Right lobe of liver (tissue), 6 donors: ENCODE measurements at places on chromosomes 5 and 9. TPM values are rescaled to one million over a fixed set of nuclear protein-coding genes. Genes with fewer than 3 reads are reported as not detected.

DNA sequence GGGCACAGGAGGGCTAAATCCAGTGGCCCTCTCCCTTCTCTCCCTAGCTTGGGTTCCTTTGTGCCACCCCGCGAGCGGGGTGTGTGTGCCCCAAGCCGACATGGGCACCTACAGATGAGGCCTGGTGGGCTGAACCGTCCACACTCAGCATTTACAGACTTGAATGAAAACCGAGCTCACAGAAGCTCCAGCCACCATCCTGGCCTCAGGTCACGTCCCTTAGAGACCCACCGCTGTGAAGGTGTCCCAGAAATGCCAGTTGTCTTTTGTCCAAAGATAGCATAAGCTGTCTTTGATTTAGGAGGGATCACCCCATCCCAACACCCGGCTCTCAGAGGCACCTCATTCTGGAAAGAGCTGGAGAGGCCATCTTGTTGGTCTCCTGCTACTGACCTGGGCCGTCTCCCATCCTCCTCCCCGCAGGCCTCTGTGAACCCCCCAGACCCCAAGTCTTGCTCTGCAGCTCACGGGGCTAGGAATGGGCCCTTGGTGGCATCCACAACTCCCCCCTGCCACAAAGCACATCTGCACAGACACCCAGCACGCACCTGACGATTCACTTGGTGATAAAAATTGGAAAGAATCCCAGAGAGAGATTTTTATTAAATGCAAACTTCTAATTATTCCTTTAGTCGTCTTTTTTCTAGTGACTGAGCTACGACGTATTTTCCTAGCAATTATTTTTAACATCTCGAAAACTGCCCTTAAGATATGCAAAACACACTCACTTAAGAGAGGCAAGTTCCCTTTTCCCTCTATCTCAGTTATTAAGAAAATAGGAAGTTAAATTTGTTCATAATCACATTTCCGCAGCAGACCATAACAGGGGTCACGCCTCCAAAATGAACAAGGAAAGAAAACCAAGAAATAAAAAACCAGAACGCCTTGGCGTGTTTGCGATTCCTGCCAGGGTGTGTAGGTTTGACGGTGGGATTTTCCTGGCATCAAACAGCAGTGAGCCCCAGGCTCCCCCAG lies 80.5 kb upstream of the LMX1B start:
- H3K4me1 ChIP-seq, result no peaks in the 10 kb centered on the region
- no peak for DNase-seq
- no peaks in the 10 kb centered on the region for H3K36me3 ChIP-seq
- no peak overlapping the region for H3K27ac ChIP-seq

- DNase-seq, result no peak
- H3K36me3 ChIP-seq, result no peaks in the 10 kb centered on the region
- no peaks in the 10 kb centered on the region for H3K27me3 ChIP-seq
- H3K4me3 ChIP-seq, result no peak overlapping the region
- no peaks in the 10 kb centered on the region for H3K4me1 ChIP-seq
These were observed 128.3 kb upstream of the MOCS2 start for GRCh38 chr5:53237876-53238275.

Gene TAF9
- 15.5 TPM for total RNA-seq

Gene PCDHB12
- total RNA-seq, result not detected
